ENCODE measurements at places on chromosomes 5 and 9. TPM values are rescaled to one million over a fixed set of nuclear protein-coding genes. Genes with fewer than 3 reads are reported as not detected.

NLN gene
- 38.3 TPM for total RNA-seq

ARL10 gene
- total RNA-seq, result 15.9 TPM

MYMK gene
- not detected for total RNA-seq

ATP6V1G1 gene
- total RNA-seq, result 41.8 TPM
